Progenitor cell of endocrine pancreas (in vitro differentiated cells): ENCODE measurements at places on chromosomes 2 and 18.

DNA sequence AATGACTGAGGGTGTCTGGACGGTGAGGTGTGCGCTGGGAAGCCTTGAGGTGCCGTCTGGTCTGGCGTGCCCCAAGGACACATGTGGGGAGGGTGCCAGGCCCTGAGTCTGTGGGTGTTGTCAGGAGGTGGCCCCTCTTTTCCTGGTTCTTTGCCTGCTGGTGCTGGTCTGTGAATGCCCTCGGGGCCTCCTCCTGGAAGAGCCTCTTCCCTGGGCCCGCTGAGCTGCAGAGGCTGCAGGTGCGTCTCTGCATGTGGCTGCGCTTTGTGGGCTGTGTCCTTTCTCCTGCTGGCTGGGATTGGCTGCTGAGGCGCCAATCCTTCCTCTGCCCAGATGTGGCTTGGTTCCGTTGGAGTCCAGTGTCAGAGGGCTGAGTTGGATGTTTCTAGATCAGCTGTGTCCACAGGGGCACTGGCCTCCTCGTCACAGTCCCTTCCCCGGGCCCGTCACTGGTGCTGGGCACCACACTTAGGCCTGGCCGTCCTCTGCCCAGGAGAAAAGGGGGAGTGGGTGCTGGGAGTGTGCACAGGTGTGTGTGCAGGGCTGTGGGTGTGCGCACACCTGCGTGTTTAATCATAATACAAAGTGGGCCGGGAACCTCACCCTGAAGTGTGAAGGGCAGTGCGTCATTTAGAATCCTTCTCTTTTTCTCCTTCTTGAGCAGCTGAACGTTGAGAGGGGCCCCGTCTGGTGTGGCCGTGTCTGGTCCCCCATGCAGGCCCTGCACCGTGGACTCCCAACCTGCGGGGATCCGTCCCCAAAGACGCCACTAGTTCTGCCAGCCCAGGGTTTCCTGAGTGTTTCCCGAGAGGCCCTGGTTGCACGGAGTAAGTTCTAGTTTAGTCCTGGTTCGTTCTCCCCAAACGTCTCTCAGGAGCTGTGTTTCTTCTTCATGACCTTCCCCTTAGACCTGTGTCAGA, 35.5 kb downstream of the RTP5 start:
- DNase-seq = no peak

DNA sequence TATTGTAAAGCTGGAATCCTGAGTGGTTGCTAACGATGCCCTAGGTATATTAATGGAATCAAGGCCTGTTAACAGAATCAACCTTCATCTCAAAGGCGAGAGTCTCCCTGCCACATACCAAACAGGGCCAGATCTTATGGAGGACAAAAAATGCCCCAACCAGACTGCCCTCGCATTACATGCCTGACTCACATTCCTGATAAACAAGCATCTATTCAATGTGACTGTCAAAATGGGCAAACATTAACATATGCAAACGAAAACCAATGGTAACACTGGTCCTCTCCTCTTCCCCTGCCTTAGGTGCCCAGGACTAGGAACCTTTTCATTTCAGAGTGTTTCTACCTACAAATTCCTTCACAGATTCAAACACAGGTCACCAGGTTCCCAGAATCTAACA, 83.4 kb downstream of the COL6A3 start:
- DNase-seq = no peak

GRCh38 chr18:44474067-44474411, 206.6 kb upstream of the SETBP1 start:
- DNase-seq = no peak

- no peak for DNase-seq
Observed at GRCh38 chr18:7974200-7974874, 407.2 kb downstream of the PTPRM start.

DNA sequence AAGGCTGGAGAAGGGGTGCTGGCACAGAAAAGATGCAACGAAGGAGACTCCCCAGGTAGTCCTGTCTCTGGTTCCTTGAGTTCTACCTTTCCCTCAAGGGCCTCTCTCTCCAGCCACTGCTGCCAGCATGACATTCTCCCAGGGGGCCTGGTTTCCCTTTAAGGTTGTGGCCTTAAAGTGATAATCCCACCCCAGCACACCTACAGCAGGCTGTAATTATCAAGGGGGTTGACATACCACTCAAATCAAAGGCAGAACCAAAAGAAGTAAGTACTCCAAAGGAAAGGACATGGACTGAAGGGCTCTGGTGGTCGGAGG, 127.4 kb upstream of the MSH6 start:
- DNase-seq = no peak

DNA sequence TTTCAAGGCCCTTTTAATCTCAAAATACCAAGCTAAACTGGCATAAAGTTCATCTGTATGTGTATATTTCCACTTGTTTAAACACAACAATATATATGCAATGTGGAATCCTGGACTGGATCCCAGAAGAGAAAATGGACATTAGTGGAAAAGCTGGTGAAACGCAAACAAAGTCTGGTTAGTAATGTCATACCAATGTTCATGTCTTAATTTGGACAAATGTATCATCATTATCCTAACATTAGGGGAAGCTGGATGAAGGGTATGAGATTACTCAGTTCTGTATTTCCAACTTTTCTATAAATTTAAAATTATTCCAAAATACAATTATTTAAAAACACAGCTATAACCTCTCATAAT, 3.8 kb downstream of the SP3 start:
- DNase-seq = no peak

DNA sequence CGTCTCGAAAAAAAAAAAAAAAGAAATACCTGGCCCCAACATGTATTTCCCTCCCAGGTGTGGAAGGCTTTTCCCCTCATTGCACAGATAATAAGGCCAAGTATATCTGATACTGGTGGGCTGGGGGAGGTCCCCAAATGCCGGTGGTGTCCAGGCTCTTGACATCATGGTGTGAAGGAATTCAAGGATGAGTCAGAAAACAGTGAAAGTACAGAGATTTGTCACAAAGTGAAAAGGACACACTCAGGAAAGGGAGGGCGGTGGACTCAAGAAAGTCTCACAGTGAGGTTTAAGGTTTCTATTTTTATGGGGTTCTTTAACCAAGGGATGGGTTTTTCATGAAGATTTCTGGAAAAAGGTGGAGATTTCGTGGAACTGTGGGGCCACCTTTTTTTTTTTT, 37.8 kb upstream of the FZD5 start:
- DNase-seq = no peak

DNA sequence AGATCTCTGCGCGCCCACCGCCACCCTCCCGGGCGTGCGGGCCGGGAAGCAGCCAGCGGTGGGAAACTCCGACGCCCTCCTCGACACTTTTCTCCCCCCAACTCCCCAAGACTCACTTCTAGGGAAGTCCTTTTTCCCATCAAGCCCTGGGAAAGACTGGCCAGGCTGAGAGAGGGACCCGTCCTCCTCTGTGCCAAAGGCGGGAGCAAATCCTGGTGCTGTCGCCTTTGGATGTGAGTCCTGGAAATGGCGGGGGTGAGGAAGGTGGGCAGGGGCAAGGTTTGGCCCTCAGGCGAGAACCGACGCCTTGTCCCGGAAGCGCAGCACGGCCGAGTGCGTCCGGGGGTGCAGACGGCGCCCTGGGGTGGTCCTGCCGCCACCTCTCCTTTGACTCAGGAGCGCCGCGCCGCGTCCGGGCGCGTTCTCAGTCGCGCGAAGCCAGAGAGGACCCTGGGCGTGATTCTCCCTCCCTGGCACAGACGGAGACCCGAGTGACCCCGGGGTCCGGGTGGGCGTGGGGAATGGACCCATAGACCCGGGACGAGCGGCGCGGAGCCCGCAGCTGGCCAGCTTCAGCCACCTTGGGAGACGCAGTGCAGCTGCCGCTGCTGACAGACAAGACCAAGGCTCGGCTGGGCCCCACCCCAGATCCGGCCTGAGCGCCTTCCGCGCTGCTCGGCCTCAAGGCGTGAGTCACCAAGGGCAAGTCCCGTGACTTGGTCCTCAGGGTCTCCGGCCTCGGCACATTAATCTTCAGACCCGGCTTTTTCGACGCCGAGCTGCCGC, 3.5 kb upstream of the LBX2 start:
- no peak for DNase-seq

- no peak for DNase-seq
Observed at GRCh38 chr2:204274991-204275390, 270.3 kb upstream of the PARD3B start.

DNA sequence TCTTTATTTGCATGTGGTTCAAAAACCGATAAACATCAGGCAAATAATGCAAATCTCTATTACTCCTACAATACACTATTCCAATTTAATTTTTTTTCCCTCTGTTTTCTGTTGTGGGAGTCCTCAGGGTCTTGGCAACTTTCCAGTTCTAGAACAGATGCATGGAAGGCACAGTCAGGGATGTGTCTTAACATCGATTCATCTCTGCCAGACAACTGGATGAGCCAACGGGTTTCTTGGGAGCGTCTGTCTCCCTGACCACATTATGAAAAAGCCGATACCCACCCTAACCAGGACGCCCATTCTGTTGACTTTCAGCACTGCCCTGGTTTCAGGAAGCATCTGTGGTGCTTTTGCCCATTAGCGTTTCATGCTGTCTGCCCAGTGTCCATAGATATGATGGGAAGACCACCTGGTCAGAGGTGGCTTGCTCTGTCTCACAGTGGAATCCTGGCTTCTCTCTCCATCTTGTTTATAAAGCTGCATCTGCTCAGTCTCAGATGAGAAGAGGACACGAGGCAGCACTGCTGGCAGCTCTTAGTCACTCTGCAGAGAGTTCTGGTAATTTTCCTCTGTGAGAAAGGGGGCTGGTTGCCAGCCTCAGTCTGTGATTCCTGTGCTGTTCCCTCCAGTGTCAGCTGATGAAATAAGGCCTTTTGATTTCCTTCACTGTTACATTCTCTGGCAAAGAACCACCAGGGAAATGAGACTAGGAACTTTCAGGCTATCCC, 57.9 kb upstream of the KCNE4 start:
- DNase-seq = no peak

- no peak for DNase-seq
Observed at GRCh38 chr2:20473128-20473527, 26.3 kb downstream of the RHOB start.

DNA sequence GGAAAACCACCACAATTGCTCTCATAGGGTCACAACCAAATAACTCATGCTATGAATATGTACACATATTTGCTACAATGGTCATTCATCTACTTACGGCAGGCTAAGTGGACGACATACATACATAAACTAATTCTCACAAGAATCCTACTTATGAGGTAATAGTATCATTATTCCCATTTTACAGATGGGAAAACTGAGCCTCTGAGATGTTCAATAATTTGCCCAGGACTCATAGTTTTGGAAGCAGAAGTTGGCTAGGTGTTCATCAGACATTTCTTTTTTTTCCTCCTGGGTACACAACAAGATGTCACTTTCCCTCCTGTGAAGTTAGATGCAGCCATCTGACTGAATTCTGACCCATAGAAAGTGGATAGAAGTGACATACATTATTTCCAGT, 89.0 kb upstream of the PKDCC start:
- DNase-seq = no peak

DNA sequence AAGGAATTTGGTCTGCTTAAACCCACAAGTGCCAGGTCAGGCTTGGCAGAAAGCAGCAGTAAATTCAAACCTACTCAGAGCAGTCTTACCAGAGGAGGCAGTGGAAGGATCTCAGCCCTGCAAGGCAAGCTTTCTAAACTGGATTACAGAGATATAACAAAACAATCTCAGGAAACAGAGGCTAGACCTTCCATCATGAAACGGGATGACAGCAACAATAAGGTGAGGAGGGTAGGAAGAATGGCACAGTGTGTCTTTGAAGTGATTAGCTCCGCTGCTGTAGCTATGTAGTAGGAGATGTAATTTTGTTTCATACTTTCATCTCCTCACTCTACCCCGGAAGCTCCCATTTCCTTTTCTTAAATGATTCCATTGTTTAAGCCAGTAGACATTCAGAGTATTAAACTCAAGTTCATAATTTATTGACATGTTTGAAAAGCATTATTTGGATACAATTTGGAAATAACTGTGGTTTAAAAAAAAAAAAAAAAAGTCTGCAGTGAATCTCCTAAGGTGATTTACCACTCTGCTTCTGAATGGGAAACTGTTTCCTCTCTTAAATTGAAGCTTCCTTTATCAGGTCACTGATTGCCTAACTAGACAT, 29.4 kb upstream of the DYSF start:
- no peak for DNase-seq

DNA sequence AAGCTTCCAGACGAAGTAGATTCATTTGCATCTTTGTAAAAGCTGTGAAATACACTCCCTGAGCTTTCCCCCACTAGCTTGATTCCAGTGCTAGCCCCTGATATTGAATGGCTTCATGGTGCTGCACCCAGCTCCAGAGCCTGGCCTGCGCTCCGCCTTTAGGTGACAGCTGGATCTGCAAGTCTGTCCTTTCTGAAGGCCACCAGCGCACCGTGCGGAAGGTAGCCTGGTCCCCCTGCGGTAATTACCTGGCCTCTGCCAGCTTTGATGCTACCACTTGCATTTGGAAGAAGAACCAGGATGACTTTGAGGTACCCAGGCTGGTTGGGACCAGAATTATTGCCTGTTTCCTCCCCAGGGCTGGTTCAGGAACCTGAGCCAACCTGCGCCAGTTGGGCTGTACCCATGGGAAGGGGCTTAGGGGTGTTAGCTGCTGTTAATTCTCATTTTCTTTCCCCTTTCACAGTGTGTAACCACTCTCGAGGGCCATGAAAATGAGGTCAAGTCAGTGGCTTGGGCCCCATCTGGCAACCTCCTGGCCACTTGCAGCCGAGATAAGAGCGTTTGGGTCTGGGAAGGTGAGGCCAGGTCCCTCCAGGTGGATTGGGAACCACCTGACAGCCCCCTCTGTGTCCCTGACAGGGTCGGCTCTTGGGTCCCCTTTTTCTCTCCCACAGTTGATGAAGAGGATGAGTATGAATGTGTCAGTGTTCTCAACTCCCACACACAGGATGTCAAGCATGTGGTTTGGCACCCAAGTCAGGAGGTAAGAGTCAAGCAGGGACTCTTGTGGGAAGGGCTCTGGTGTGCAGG, 1.3 kb downstream of the CIAO1 start:
- DNase-seq = no peak

- DNase-seq = no peak
Observed at GRCh38 chr2:85853499-85854165, 35.2 kb downstream of the ST3GAL5 start.

DNA sequence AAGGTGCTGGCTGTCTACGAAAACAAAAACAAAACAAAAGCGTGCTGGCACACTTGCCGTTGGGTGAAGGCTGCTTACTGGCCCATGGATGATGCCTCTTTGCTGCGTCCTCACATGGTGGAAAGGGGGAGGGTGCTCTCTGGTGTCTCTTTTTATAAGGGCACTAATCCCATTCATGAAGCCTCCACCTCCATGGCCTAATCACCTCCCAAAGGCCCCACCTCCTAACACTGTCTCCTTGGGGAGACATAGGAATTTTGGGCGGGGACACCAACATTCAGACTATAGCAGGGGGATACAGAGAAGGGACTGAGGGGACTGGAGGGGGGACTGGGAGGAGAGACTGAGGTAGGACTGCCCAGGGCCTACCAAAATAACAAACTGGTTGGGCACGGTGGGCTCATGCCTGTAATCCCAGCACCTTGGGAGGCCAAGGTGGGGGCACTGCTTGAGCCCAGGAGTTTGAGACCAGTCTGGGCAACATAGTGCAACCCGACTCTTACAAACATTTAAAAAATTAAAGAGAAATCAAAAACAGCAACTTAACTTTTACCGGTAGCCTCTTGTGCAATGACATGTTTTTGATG, 14.5 kb downstream of the PTMA start:
- DNase-seq = no peak
